ENCODE measurements at places on chromosomes 11 and 22.
A peak's percentile ranks its signal among the peaks of the same experiment; 100 is the strongest.

DNA sequence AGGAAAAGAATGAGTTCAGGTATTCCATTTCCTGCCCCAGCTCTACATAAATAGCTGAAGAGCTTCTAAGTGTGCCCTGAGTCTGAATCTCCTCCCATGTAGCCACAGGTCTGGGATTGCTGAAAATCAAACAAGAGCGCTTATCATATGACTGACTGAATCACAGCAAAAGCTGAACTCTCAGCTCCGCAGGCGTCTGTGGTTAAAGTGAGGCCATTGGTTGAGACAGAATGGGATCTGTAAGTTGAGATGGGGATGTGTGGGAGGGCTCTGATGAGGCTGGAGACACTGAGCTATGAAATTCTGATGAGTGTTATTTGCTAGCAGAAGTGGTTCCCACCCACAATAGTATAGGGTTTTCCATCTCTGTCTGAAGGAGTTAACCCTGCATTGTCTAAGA lies 637.0 kb downstream of the OPCML start:
- no peak for DNase-seq

GRCh38 chr11:117713538-117713991 lies 83.5 kb downstream of the DSCAML1 start:
- DNase-seq, result no peak

DNA sequence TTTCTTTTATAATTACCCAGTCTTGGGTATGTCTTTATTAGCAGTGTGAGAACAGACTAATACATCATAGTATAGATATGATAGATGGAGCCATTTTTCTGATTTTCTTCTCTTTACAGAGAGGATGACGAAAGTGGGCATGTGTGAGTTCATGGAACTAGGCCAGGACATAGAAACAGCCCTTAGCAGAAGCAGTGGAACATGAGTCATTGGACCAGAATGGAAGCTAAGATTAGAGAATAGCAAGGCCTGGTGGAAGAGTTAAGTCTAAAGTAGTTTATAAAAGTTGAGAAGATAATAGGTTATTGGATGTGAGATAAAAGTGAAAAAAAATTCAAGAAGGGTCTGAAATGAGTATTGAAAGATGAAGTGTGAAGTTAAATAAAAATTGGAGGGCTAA lies 97.0 kb upstream of the MPPED2 start:
- no peak for DNase-seq

GRCh38 chr11:121226415-121227263 lies 65.9 kb upstream of the SC5D start:
- DNase-seq, result peak; percentile 29

GRCh38 chr11:74024261-74025029 lies 15.6 kb upstream of the UCP3 start:
- DNase-seq, result peak; percentile 93

GRCh38 chr11:125967515-125967914 lies 21.7 kb downstream of the VSIG10L2 start:
- DNase-seq, result no peak
